Activated naive CD8-positive, alpha-beta T cell treated with anti-CD3 and anti-CD28 coated beads for 36 hours (primary cell): ENCODE measurements at places on chromosomes 16 and 17. TPM values are rescaled to one million over a fixed set of nuclear protein-coding genes. Genes with fewer than 3 reads are reported as not detected.

- no peak overlapping the region for H3K4me3 ChIP-seq
- no peak for DNase-seq
- no peaks in the 10 kb centered on the region for H3K27me3 ChIP-seq
- no peak overlapping the region for H3K27ac ChIP-seq
- H3K4me1 ChIP-seq = peaks cover 3% of the 10 kb centered on the region
- H3K36me3 ChIP-seq = peaks cover 22% of the 10 kb centered on the region
Measured at GRCh38 chr17:82959242-82959930, 119.6 kb upstream of the ZNF750 start.

DNA sequence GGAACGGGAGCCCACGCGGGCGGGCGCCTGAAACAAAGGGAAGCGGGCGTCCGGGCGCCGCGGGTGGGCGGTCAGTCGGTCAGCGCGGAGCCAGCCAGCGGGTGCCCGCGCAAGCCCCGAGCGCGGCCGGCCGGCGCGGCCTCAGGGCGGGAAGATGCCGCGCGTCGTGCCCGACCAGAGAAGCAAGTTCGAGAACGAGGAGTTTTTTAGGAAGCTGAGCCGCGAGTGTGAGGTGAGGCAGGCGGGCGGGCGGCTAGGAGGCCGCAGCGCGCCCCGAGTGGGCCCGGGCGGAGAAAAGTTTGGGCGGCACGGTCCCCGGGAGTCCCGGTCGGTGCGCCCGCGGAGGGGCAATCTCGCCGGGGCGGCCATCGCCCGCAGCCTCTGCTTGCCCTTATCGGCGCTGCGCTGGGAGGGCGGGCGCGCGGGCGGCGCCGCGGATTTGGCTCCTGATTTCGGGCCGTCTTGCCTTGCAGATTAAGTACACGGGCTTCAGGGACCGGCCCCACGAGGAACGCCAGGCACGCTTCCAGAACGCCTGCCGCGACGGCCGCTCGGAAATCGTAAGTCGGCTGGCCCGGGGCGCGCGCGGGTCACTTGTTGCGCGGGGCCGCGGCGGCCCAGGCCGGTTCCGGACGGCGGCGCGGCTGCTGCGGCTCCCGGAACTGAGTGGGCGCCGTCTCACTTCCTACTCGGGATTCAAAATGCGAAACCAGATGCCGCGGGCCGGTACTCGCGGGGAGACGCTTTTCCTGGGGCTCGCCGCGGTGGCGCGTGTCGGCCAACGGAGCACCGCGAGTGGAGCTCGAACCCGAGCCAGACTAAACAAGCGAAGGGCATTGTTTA is 526 bp downstream of the CBFB start:
- H3K36me3 ChIP-seq = peaks cover 25% of the 10 kb centered on the region
- H3K27me3 ChIP-seq = no peaks in the 10 kb centered on the region
- peak overlapping the region; percentile 89 for H3K4me3 ChIP-seq
- DNase-seq = peak; percentile 68
- peak overlapping the region; percentile 80 for H3K27ac ChIP-seq

The SOX15 gene
- total RNA-seq = 0.35 TPM

The C17orf67 gene
- 1.5 TPM for total RNA-seq

The RNF157 gene
- total RNA-seq = 34.7 TPM
